ENCODE measurements at places on chromosomes 7 and 10.

GRCh38 chr10:122062831-122063674 is 74.1 kb downstream of the TACC2 start:
- DNase-seq = no peak

GRCh38 chr10:78384049-78384431 is 350.4 kb downstream of the RPS24 start:
- no peak for DNase-seq

DNA sequence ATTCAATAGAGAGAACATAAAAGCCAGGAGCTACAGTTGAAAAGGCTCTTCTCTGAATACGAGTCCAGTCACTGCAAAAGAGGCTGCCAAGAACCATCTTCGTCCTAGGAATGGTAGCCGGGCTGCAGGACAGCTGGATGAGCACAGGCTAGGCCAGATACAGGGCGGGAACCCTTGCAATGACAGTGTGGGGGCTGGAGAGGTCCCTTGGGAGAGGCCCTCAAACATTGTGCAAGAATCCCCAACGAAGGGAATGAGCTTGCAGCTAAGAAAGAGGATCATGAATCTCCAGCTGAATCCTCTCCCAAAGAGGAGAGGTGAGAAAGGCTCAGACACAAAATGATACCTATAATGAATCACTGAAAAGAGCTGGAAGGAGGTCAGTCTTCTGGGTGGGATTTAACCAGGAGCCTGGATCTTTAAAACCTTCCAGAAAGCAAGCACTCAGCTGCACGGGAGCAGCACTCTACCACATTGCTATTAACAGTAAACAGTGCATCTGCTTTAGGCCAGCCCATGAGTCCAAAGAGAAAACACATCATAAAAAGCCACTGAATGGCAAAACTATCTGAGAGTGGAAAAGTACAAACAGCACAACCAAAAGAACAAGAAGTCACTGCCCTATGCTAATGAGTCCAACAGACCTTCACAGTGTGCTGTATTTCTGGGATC is 287.9 kb downstream of the TNS3 start:
- no peak for DNase-seq

DNA sequence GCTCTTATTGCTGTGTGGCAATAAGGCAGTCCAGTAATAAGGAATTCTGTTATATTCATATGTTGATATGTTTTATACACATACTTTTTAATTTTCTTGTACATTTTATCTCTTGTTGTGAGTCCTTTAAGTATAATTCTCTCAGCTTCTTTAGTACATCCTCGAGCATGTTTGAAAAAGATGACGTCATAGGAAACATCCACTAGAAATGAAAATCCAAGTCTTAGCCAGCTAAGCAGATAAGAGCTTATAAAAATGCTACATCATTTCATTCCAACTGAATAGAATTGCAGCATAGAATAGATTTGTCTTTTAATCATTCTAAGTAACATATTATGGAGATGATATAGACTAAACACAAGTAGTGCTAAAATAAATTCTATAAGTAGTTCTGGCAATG is 283.7 kb upstream of the FZD1 start:
- no peak for DNase-seq

DNA sequence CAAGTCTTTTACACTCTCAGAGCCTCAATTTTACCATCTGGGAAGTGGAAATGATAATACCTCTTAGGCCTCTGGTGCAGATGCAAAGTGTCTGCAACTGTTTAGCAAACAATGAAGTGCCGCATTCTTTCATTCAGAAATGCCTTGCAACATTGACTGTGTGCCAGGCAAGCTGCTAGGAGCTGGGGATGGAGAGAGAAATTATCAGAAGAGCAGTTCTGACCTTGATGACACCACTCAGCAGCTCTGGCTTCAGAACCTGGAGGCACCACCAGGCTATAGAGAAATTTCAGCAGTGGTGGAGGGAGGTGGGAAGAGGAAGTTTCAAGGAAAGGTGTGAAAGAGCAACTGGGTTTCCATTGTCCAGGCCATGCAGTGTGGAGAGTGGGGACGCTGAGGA is 78.1 kb upstream of the HABP2 start:
- DNase-seq = no peak

DNA sequence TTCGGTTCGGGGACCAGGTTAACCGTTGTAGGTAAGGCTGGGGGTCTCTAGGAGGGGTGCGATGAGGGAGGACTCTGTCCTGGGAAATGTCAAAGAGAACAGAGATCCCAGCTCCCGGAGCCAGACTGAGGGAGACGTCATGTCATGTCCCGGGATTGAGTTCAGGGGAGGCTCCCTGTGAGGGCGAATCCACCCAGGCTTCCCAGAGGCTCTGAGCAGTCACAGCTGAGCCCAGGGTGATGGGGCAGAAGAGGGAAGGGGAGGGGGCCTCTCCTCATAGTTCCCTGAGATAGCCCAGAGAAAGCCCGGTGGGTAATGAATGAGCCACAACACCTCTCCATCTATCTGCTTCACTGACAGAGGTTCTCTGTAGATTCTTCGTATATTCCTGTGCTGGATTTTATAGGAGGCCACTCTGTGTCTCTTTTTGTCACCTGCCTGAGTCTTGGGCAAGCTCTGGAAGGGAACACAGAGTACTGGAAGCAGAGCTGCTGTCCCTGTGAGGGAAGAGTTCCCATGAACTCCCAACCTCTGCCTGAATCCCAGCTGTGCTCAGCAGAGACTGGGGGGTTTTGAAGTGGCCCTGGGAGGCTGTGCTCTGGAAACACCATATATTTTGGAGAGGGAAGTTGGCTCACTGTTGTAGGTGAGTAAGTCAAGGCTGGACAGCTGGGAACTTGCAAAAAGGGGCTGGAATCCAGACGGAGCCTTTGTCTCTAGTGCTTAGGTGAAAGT is 16.4 kb downstream of the PRSS2 start:
- DNase-seq = no peak

- no peak for DNase-seq
Observed at GRCh38 chr10:57785068-57785467, 482.6 kb downstream of the IPMK start.

GRCh38 chr10:129277841-129278240 is 189.2 kb upstream of the MGMT start:
- DNase-seq = no peak

DNA sequence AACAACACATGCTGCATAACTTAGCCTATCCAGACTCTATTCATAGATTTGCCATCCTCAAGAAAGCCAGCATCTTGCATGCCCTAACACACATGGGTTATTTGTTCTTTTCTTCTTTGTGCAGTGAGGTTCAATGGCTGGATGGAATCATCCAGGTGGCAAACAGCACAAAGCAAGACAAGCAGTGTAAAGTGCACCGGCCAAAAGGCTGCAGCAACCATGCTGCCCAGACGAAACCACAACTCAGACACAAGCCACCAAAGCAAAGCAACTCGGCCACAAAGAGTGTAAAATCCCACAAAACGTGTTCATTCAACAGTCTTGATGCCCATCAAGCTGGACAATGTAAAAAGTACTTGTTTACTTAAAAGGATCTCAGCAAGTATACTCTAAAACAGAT is 76.9 kb downstream of the PIP4K2A start:
- DNase-seq = no peak

- DNase-seq = no peak
Observed at GRCh38 chr7:24907311-24907886, 72.6 kb downstream of the OSBPL3 start.

DNA sequence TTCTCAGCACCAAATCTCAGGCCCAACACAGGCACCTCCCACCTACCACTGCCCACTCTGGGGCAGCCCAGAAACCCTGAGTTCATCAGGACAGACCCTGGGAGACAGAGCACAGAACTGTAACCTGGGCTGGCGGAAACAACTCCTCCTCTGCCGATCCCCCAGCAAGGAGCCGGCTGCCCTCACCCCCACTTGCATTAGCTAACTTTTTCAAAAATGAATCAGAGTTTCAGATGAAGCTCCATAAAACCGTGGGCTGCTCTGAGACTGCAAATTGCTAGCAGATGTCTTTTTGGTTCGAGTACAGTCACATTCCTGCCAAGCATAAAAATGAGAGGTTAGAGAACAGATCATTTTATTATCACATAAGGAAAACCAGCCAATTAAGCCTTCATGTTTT is 93.4 kb upstream of the PARD3 start:
- no peak for DNase-seq

DNA sequence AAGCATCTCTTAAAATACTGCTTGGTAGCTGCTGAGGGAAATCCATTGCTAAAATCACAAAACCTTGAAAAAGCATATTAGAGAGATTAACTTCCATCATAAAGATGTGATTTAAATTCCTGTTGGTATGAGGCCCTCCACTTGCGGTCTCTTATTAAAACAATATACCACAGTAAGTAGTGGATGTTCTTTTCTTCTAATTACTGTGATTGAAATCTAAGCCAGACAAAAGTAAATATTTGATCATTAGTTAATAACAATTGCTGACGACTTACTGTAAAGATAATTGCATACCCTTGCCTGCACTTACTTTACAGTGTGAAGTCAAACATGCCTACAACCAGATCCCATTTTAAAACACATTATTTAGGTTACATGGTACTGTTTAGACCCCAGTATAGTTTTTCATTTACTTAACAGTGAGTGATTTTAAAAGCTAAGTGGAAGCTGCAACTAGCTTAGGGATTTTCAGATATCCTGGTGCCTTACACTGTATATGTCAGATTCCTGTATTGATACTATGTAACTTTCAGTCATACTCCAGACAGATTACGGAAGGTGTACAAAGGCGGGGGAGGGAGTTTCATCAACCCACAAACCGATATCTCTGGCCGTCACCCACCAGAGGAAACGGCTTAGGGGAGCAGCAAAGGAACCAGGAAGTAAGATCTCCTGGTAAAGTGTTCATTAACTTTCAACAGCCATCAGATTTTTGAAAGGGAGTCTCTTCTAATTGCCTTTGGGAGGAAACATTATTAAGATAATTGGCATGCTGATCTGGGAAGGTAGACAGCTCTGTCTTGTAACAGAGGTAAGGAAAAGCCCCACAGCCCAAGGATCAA is 986 bp downstream of the NRP1 start:
- DNase-seq = no peak

DNA sequence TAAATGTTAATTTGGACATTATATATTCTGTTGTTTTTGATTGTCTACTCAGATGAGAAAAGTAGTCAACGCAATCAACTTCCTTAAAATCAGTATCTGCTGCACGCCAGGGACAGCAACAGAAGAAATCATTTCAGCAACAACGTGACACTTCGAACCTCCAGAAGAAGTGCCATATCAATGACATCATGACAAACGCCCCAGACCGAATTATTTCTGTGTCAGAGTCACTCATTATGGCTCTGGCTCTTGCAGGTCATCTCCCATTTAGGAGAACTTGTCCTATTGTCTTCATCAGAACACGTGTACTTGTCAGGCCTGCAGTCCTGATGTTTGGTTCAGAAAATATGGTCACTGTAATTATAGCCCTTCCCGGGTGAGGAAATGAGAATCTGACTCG is 276.3 kb downstream of the ADARB2 start:
- no peak for DNase-seq

- no peak for DNase-seq
Observed at GRCh38 chr10:34231441-34232180, 583.5 kb downstream of the PARD3 start.

DNA sequence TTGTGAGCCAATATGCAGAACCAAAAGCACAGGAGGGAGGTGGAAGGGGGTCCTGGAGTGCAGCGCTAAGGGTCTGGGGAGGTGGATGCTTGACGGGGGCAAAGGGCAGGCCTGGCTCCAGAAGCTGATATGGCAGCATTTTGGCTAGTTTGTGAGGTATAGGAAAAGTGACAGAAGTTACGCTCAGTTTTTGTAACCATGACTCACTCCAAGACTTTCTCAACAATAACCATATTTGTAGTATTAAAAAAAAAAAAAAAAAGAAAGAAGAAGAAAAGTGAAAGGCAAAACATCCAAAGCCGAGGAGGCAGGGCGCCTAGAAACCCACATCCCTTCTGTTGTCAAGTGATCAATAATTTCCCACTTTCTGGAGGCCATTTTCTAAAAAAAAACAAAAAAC is 92.3 kb downstream of the RNF216 start:
- no peak for DNase-seq

DNA sequence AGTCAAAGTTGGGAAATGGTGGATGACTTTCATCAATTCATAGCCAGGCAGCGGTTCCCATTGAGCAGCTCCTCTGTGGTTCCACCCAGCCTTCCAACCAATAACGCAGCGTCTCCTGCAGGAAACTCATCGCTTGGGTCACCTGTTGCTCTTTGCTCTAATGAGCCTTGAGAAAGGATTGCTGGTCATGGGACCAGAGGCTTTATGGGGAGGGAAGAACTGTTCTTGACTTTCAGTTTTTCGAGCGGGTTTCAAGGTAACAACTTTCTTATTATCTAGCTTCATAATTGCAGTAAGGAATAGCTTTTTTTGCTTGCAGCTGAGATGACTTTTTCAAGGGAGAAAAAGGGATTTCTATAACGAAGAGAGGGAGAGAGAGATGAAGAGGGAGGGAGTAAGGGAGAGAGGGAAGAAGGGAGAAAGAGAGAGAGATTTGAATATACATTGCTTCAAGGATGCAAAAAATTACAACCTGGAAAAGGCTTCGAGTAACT is 405 bp upstream of the ENTPD1 start:
- no peak for DNase-seq

DNA sequence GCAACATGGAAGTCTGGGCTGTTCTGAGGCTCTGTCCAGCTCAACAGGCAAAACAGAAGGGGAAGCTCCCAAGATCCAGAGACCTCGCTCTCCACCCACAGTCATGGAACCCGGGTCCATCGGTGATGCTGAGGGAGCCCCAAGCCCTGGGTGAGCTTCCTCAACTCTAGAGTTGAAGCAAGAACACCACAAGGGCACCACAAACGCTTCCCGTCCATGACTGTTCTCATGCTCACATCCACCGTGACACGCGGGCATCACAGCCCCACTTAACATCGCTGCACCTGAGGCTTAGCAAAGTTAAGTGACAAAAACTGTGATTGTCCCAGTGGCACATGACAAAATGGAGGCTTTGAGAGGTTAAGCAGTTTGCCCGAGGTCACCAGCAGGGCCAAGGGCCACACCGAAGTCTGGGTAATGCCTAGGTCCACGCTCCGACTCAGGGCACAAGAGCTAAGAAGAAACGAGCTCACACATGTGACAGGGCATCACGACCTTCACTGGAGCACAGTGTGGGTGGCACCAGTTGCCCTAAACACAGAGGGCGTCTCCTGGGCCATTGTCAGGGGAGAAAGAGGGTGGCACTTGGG is 110.6 kb downstream of the OAT start:
- DNase-seq = no peak

DNA sequence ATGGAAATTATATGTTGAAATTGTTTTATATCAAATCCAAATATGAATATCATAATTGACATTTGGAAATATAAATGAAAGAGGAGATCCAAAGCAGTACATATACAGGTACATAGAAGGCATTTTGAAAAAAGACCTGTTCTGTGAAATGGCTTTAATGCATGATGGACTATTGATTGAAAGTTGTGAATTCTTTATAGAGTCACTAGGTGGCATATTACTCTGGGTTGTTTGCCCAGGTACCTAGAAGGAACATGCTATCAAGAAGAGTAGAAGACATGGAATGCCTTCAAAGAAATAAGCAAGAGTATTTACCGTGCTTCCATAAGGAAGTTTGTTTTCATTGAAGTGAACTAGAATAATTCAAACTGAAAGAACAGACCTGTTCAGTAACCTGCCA is 160.0 kb upstream of the ANK3 start:
- no peak for DNase-seq

GRCh38 chr7:115087437-115087836 is 165.5 kb downstream of the MDFIC start:
- DNase-seq = no peak

All from activated T-cell treated with anti-CD3 and anti-CD28 coated beads for 48 hours (primary cell).